H54 (cell line): ENCODE measurements at places on chromosomes 13 and 19.

DNA sequence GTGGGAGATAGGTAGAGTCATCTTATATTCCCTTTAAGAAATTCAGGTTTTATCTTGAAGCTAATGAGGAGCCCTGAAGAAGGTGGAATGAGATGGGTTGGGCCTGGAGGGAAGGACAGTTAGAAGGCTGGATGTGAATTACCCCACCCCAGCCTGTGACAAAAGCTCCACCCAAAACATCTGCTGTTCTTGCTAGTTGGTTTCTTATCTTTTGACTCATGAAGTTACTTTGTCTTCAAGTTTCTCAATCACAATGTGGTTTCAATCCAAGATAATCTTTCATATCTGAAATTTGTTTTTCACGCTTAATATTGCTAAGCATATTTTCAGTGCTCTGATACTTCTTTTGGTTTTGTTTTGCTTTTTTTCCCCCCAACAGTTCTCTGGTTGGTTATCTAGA is 38.3 kb upstream of the HMGB1 start:
- DNase-seq: no peak

- no peak for DNase-seq
Measured at GRCh38 chr19:6362351-6362801, 1.0 kb downstream of the CLPP start.

DNA sequence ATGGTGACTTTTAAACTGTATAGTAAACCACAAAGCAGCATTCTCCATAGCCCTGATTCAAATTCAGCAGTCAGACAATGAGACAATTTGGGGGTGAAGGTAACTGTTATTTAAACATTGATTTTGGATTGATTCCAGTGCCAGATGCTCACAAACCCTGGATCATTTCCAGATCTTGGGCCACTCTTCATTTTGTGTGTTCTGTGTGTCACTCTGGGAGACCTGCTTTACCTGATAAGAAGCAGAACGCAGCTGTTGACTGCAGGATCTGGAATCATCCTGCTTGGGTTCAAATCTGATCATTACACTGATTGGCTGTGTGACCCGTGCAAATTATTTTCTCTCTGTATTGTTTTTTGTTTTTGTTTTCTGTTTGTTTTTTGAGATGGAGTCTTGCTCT is 4.0 kb upstream of the PCDH8 start:
- DNase-seq: no peak

DNA sequence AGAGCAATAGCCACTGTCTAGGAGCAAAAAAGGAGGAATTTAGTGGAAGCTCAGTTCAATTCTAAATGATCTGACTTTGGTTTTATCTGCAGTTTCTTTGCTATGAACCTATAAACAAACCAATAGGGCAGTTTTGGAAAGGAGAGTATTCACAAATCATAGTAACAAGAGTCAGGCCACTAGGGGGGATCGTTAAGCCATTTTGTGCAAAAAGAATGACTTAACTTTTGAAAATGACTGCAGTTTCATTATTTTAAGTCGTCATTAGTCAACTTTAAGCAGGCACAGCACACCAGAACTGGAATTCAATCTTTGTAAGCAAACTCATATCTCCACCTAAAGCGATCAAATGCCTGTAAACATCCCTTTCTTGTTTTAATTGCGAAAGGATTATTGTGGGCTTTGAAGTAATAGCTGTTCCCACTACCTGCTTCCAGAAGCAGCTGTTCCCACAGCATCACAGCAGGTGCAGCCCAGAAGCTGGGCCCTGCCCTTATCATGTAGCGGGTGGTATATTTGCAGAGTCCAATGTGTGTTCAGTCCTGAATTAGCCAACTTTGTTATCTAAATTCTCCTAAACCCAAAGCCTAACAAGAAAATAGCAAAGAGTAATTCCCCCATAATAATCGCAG is 51.5 kb downstream of the SOX21 start:
- no peak for DNase-seq

- DNase-seq: no peak
Measured at GRCh38 chr19:1084024-1084868, 10.9 kb downstream of the POLR2E start.

- DNase-seq: no peak
Measured at GRCh38 chr13:102589301-102589822, 7.4 kb upstream of the TPP2 start.

DNA sequence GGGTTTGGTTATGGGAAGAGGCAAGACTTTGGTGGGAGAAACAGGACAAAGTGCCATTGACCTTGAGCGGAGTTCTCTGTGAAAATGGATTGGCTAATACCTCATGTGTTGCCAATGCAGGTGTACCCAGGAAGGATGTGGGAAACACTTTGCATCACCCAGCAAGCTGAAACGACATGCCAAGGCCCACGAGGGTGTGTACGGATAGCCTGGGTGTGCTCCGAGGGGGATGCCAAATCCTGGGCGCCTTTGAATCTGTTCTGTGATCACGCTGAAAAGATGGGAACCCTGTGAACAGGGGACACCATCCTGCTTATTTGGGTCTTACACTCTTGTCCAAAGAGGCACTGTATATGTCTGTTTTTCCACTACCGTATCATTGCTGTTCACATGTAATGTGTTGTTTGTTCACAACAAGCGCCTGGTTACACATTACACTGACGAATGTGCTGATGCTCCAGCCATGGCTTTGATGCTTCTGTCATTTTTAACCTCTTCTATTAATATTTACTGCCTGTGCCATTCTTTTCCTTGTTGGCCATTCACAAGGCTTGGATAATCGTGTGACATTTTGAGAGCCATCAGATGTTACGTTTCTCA is 8.3 kb downstream of the GTF3A start:
- no peak for DNase-seq

DNA sequence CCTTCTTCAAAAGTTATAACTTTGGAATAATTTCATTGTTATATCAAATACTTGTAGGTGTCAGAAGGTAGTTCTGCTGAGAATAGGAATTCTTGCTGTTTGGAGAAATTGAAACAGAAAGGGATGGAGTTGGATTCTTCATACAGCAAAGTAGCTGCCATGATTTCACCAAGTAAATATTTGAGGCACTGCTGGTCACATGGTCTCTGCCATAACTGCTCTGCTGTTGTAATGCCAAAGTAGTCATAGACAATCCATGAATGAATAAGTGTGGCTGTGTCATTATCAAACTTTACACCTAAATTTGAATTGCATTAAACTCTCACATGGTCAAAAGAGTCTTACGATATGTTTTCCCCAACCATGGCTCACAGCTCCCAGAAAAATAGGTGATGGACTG is 308.6 kb downstream of the GPC6 start:
- peak; percentile 6 for DNase-seq

- DNase-seq: peak; percentile 48
Measured at GRCh38 chr19:7421941-7422744, 66.7 kb downstream of the PEX11G start.

GRCh38 chr13:112118451-112119064 is 51.6 kb downstream of the SOX1 start:
- no peak for DNase-seq

DNA sequence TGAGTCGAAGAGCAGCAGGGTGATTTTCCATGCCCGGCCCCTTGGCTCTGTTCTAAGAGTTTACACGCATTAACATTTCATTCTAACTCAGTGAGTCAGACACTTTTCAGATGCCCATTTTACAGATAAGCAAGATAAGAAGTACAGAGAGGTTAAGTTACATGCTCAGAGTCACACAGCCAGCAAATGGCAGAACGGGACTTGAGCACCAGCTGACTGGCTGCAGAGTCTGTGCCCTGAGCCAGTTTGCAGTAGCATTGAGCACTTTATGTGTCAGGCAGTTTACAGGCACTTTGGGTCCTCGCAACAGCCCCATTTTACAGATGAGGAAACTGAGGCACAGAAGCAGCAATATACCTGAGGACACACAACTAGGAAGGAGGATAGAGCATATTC is 19.0 kb downstream of the CCDC8 start:
- DNase-seq: no peak

- no peak for DNase-seq
Measured at GRCh38 chr19:5961969-5962945, 15.7 kb downstream of the RANBP3 start.

- DNase-seq: peak; percentile 88
Measured at GRCh38 chr19:36915992-36916830, at the start of the genes ZNF568 and ZNF829. Gene ZNF568, plus strand, starts transcription at chr19:36916332. Its CDS starts 6,439 bp downstream, at chr19:36922771. Gene ZNF829, minus strand, starts transcription at chr19:36916291. Its CDS starts 1,124 bp downstream, at chr19:36915167.
